ENCODE measurements at places on chromosomes 7 and 10.

DNA sequence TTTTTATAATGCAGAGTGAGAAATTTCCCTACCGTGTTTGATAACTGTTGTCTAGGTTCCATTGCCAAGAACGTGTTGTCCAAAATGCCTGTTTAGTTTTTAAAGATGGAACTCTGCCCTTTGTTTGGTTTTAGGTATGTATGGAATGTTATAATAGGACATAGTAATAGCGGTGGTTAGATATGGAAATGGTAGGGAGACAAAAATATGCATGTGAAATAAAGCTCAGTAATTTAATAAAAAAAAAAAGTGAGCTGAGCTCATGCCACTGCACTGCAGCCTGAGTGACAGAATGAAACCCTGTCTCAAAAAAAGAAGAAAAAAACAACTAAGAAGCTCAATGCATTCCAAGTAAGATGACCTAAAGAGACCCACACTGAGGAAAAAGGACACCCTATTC, 72.9 kb downstream of the ZNF783 start:
- no peak for DNase-seq

DNA sequence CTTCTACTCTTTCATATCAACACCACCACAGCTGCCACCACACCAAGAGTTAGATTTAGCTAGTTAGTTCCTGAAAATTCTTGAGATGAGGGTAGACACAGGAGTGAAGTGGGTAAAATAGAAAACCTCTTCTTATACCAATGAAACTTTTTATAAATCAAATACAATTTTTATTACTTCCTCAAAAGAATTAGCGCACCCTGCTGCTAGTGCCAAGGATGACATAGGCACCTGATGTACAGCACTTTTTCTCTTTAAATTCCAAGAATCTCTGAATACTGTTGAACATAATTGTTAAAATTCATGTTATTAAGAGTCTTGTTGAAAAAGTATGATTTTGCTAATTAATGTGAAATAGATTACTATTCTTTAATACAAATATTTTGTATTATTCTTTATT, 11.4 kb downstream of the ZWINT start:
- no peak for DNase-seq

DNA sequence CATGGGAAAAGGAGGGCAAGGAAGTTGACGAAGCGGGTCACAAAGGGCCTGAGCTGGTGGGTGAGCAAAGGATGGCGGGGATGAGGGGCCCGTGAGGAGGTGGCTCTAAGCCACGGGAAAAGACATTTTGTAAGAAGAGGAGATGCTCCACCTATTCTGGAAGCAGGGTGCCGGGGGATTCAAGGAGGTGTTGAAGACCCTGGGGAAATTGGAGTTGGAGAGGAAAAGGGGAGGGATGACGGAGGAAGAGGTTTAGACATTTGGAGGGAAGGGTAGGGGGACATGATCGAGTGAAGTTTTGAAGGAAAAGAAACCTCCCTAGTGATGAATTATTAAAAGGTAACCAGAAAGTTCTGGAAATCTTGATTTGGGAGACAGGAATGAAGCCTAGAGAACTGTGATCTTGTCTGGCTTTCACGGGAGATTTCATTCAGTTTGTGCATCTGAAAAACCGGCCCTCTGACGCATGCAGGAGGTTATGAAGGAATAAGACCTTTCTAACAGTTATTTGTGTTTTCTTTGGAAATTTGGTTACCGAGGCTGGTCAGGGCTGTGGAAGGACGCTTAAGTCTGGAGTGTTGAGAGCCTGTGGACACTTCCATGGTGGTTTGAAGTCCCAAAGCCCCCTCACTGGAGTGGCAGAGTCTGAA, 1.4 kb downstream of the SMO start:
- no peak for DNase-seq

- no peak for DNase-seq
Observed at GRCh38 chr7:153887749-153888569, 164.2 kb upstream of the DPP6 start.

DNA sequence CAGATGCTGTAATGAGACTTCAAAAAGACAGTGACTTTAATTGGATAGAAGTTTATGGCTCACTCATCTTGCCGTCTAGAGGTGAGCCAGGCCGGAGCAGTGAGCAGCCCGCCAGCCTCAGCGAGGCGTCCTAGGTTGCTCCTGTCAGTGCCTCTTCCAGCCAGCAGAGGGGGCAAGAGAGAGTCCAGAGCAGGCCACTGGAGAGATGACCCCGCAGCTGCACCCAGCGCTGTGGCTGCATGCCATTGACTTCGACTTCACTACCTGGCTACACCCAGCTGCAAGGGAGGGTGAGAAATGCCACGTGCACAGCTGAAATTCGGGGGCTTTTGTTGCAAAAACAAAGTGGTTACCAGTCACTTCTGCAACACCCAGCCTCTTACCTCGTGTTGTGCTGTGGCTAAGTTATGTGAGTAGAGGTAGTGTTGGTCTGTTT, 26.5 kb downstream of the NUB1 start:
- peak; percentile 46 for DNase-seq

GRCh38 chr7:22173685-22174573, 183.0 kb downstream of the RAPGEF5 start:
- DNase-seq: no peak

DNA sequence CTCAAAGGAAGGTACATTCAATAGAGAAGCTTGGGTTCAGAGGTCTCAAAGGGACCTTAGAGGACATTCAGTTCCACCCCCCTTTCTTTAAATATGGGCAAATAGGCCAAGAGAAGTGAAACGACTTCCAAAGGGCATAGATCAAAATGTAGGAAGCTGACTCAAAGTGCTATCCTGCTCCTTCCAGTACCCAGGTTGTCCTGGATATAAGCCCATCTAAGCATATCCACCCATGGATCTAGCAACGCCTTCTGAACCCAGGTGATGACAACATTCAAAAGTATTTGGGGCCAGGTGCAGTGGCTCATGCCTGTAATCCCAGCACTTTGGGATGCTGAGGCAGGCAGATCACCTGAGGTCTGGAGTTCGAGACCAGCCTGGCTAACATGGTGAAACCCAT, 5.3 kb downstream of the ATXN7L1 start:
- DNase-seq: no peak

DNA sequence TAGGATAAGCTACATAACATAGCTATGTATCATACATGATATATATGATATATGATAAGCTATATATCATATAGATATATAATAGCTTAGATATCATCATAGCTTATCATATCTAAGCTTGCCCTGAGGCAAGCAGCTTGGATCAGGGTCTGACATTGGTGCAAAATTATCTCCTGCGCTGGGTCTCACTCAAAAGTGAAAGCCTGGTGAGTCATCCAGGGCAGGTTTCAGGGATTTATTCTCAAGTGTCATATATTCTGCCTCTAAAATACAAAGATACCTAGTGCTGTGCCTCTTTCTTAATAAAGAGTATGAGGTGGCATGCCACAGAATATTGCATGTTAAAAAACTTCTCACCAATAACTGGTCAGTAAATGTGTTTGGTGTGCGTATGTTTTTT, 105.9 kb downstream of the CDC14C start:
- no peak for DNase-seq

GRCh38 chr7:117901089-117901797, 28.0 kb upstream of the CTTNBP2 start:
- no peak for DNase-seq

GRCh38 chr7:80593869-80594586, 44.4 kb upstream of the CD36 start:
- no peak for DNase-seq

- DNase-seq: no peak
Observed at GRCh38 chr7:114294036-114294435, 120.6 kb upstream of the FOXP2 start.

DNA sequence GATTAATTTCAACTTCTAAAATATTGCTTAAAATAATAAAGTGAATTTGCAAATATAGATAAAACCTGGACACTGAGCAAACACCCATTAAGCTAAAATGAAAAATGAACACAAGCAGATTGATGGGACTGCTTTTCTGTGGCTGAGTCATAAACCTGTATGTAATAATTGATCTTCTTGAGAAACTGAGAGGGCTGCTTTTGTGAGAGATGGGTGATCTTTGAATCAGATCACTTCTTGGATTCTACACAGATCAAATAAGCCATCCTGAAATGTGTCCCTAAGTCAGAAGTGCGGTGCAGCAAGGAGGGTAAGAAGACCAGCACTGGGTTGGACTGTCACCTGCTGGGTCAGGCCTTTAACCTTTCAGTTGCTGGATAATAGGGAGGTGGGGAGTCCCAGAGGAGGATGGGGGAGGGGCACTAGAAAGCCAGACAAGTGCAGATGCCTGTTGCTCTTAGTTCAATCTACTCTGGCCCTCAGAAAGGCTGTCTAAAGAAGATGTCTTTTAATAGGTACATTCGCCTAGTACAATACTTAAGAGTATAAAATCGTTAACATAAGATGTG, 178.2 kb upstream of the NAMPT start:
- DNase-seq: no peak

- no peak for DNase-seq
Observed at GRCh38 chr7:120857588-120858573, at the start of gene TSPAN12. Gene TSPAN12, minus strand, starts transcription at chr7:120858144. Its CDS starts 1,381 bp downstream, at chr7:120856763.

DNA sequence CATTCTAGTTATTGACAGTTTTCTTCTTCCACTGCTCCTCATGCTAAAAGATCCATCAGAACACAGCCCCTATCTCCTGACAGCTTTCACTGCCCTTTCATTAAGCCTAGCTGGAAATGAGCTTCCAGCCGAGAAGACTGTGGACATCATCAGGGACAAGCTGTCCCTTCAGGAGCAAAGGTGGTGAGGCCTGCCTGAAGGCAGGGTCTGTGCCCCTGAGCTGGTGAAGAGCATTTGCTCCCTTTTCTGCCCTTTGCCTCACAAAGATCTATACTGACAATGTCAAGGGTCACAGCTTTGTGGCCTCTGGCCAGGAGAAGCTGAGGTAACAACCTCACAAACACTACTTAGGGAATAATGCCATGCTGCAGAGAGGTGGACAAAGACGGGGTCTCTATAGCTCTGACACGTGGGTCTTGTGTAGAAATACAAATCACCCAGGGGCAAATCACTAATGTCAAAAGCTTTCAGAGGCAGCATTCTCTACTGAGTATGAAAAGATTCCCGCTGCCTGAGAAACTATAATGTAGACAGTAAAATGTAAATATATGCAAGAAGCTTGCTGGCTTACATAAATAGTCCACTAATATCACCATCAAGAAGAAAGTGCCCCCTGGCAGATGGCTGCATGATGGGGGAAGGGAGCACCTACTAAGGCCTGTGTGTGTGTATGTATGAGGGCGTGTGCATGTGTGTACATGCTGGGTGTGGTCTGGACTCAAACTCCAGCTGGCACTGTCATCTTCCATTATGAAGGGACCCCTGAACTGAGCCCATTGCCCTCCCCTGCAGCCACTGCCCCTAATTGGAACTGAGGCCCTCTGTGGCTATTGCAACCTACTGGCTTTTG, 55.8 kb downstream of the HBP1 start:
- DNase-seq: no peak

- no peak for DNase-seq
Observed at GRCh38 chr7:16060502-16060901, 360.8 kb downstream of the CRPPA start.

All from stimulated activated CD8-positive, alpha-beta memory T cell treated with anti-CD3 and anti-CD28 coated beads, Interleukin-7, amount 100 ng/mL, for 48 hours (primary cell).